ENCODE measurements at places on chromosomes 7 and 10.
A peak's percentile ranks its signal among the peaks of the same experiment; 100 is the strongest.

GRCh38 chr10:19021162-19021561 lies 27.4 kb upstream of the MALRD1 start:
- DNase-seq = no peak

DNA sequence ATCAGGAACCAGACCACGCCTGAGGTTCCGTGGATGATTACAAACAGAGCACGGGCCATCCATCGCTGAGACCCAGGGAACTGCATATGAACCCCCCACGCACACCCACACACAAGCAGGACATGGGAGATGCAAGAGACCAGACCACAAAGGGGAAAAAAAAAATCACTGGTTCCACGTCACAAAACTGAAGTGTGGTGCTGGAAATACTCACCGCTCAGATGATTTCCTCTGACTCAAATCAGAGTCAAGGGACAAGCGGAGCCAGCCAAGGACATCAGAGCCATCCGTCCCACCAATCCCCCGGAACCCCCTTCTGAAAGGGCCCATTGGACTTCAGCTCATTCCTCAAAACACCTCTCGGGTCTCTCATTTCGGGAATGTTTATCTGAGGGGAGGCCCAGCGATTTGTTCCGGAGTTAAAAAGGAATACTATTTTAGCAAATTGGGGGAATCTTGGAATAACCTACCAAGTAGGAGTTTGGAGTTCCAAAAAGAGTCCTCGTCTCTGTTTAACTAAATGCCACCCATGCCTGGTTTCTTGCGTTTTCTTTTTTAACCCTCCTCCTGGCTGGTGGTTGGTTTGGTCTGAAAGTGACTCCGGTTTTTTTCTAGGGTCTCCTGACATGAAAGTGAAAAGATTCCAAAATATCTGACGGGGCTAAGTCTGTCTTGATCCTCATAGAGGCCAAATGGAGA lies 15.0 kb downstream of the SNX8 start:
- no peak for DNase-seq

- no peak for DNase-seq
These were observed 7.7 kb downstream of the DIP2C start for GRCh38 chr10:681670-682318.

DNA sequence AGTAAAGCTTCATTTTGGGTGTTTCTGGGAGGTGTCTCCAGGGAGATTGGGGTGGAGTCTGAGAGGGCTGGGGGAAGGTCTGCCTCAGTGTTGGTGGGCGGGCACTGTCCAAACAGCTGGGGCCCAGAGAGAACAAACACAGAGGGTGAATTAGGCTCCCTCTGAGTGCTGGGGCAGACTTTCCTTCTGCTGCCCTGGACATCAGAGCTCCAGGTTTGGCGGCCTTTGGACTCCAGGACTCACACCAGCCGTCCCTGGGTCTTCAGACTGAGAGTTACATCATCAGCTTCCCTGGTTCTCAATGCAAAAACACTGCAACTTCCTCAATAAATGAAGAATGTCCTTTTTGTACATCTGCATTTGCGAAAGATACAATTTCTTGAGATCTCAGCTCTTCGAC lies 427.4 kb downstream of the PTPRN2 start:
- no peak for DNase-seq

GRCh38 chr10:133158756-133159610 lies 1.0 kb upstream of the KNDC1 start:
- peak; percentile 23 for DNase-seq
